ENCODE measurements at places on chromosomes 1 and 21.

- DNase-seq, result no peak
These were observed 7.1 kb upstream of the PTTG1IP start for GRCh38 chr21:44880405-44881197.

- peak; percentile 58 for DNase-seq
These were observed 23.9 kb downstream of the DNAJC8 start for GRCh38 chr1:28208818-28209441.

GRCh38 chr1:33228935-33229487 lies 27.3 kb upstream of the ZNF362 start:
- peak; percentile 59 for DNase-seq

- no peak for DNase-seq
These were observed 48.9 kb upstream of the CAPZB start for GRCh38 chr1:19534281-19534680.

- peak; percentile 20 for DNase-seq
These were observed 118.5 kb upstream of the NGF start for GRCh38 chr1:115456441-115456961.

GRCh38 chr1:110384581-110385321 lies 6.1 kb downstream of the SLC16A4 start:
- no peak for DNase-seq

GRCh38 chr1:212853658-212854057 lies 4.4 kb upstream of the FLVCR1 start:
- no peak for DNase-seq

DNA sequence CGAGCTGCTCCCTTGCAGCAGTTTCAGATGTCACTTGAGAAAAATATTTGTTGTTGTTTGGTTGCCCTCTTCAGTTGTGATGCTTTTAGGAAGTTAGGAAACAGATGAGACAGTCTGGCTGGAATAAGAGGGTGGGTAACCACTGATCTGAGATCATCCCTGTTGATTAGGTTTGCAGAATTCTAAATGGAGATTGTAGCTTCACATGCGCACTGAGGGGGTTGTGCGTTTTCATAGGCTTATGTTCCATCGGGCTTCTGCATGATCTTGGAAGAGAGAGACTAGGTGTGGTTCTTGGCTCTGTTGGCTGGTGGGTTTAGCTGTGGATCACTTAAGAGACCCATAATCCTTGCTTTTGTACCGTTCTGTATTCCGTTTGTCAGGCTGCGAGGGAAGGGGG lies 108.1 kb downstream of the CAMTA1 start:
- no peak for DNase-seq

- DNase-seq, result no peak
These were observed 708 bp upstream of the RBBP5 start for GRCh38 chr1:205122489-205122882.

GRCh38 chr1:84698151-84699110 lies 8.2 kb upstream of the SSX2IP start:
- DNase-seq, result peak; percentile 80

DNA sequence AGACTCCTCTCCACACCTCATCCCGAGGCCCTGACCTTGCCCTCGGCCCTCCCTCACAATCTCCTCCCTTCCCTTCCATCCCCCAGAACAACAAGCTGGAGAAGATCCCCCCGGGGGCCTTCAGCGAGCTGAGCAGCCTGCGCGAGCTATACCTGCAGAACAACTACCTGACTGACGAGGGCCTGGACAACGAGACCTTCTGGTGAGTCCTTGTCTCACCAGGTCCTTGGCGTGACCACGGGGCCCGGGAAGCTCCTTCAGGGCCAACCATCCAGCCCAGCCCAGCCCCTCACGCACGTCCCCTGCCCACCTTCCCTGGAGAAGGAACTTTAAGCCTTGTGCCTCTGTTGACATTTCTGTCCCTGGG lies 15.6 kb downstream of the PODN start:
- no peak for DNase-seq

GRCh38 chr21:45537111-45537745 lies 5.0 kb downstream of the SLC19A1 start:
- no peak for DNase-seq

- DNase-seq, result no peak
These were observed 9.7 kb upstream of the AADACL4 start for GRCh38 chr1:12634156-12634555.

- no peak for DNase-seq
These were observed 169.3 kb upstream of the ZP4 start for GRCh38 chr1:238060061-238060460.

DNA sequence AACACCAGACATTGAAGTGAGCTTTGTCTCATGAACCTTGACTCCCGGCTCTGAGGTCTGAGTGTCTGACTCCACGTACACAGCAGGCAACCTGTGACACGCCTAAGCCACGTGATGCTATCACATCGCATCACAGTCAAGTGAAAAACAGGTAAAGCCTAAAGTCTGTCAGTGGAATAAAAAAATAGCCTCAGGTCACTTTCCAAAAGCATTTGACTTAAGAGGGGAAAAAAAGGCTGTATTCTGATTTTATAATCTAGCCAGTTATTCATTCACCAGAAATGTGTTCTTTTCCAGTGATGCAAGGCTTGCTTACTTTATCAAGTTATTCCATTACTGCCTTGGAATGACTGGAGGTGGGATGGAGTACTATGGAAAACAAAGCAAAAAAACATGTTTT lies 163.2 kb upstream of the HMCN1 start:
- no peak for DNase-seq

DNA sequence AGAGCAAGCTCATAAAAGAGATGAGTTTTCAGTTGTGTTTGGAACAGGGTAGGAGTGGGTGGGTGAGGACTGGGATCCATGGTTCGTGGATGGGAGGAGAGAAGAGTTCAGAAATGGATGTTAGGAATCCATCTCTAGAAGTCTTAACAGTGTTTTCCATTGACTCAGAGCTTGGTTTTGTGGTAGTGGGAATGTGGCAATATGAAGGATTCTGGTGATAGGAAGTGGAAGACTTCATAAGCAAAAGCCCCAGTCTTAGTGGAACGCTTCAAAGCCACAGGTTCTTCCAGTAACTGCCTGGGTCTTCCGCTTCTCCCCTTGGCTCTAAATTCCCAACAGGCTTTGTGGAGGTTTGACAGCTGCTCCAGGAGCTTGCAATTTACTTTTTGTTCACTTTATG lies 167.9 kb downstream of the KCNJ6 start:
- no peak for DNase-seq

GRCh38 chr1:91876040-91876470 lies 9.9 kb downstream of the TGFBR3 start:
- no peak for DNase-seq

- no peak for DNase-seq
These were observed 63.0 kb downstream of the RHBG start for GRCh38 chr1:156431769-156432668.

DNA sequence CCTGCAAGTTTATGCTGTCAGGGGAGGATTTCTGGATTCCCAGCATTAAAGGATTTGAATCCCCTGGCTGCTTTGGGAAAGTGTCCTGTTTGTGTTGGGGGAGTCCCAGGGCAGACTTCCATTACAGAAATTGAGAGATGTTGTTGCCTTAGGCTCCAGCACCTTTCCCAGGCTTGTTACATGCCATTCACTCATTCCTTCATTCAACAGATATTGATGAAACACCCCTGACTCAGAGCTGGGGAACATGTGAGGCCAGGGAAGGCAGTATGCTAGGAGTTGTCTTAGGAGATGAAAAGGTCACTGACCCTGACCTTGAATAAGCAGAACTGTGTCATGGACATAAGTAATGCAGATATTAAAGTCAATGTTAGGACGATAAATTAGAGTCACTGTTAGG lies 161.7 kb downstream of the NTMT2 start:
- no peak for DNase-seq

DNA sequence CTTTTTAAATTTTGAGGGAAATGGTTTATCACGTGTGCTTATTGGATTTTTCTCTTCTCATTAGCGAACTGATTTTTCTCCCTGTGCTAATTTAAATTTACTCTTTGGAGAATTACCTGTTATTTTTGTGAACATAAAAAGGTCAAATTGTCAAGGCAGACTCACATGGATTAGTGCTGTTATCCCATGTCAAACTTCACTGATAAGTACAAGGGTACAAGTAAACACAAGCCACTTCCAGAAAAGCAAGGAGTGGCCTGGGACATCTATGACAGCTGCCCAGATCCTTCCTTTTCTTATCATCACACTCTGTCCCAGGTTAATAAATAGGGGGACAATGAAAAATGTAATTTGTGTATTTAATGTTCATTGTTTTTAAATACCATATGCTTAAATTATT lies 901.2 kb downstream of the LTN1 start:
- DNase-seq, result no peak

DNA sequence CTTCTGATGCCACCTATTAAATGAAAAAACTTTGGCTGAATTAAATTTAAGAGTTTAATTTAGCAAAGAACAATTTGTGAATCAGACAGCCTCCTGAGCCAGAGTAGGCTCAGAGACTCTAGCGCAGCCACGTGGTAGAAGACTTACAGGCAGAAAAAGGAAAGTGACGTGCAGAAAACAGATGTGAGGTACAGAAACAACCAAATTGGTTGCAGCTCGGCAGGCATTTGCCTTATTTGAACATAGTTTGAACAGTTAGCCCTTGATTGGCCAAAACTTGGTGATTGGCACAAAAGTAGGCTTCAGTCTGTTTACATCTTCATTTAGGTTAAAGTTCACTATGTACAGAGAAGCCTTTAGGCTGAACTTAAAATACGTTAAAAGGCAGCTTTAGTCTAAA lies 22.9 kb downstream of the TCP10L start:
- DNase-seq, result no peak

DNA sequence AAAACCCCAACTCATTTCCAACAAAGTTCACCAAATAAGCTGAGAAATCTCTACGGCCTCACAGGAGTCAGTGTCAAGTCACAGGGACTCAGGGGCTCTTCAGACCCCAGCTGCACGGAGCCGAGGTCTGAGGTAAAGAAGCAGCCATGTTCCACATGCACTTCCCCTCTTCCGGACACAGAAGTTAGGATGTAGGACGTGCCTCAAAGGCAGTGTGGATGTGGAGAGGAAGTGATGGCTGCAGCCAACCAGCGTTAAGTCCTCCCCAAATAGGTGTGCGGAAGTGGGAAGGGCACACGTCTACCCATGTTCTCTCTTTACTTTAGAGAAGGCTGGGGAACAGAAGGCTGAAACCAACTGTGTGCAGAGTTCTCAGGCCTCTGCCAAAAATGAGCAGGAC lies 14.6 kb upstream of the NCF2 start:
- no peak for DNase-seq

DNA sequence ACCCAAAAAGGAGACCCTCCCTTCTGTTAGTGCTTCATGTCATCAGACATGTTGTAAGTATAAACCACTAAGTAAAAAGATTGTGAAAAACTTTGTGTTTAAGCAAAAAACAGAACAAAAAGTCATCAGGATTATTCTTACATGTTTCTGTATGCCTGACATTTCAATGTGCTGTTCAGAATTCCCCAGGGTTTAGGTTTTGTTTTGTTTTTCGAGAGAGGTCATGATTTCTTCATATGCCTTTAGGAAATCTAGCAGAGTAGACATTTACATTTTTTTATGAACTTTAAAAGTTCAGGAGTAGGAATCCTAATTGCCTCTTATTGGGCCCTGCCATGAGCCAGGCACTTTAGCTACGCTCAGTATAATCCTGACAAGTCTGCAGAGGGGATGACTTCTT lies 85.3 kb downstream of the VPS13D start:
- no peak for DNase-seq

- DNase-seq, result no peak
These were observed 84.9 kb downstream of the VPS26C start for GRCh38 chr21:37182222-37182621.

DNA sequence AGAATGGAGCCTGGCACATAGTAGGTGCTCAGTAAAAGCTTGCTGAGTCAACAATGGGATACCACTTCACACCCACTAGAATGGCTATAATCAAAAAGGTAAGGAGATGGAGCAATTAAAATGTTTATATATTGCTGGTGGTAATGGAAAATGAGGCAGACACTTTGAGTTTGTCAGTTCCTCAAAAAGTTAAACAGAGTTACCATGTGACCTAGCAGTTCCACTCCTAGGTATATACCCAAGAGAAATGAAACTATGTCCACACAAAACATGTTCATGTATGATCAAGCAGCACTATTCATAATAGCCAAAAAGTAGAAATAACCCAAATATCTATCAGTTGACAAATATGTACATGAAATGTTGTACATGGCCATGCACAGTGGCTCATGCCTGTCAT lies 74.8 kb upstream of the ECE1 start:
- no peak for DNase-seq

DNA sequence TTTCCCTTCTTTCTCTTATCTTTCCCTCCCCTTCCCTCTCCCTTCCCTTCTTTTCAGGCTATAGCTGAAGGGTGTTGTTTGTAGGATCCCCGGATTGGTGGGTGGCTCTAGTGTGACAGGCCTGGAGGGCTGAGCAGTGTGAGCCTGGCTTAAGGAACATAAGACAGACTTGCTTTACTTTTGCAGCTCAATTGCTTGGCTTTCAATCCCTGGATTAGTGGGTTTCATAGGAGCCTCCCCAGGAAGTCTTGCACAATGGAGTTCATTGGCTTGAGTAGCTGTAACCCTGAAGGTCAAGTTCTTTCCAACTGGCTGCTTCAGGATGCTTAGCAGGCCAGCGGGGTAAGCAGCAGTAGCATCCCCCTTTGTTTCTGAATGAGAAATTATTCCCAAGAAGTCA lies 126.7 kb downstream of the CAMTA1 start:
- no peak for DNase-seq

DNA sequence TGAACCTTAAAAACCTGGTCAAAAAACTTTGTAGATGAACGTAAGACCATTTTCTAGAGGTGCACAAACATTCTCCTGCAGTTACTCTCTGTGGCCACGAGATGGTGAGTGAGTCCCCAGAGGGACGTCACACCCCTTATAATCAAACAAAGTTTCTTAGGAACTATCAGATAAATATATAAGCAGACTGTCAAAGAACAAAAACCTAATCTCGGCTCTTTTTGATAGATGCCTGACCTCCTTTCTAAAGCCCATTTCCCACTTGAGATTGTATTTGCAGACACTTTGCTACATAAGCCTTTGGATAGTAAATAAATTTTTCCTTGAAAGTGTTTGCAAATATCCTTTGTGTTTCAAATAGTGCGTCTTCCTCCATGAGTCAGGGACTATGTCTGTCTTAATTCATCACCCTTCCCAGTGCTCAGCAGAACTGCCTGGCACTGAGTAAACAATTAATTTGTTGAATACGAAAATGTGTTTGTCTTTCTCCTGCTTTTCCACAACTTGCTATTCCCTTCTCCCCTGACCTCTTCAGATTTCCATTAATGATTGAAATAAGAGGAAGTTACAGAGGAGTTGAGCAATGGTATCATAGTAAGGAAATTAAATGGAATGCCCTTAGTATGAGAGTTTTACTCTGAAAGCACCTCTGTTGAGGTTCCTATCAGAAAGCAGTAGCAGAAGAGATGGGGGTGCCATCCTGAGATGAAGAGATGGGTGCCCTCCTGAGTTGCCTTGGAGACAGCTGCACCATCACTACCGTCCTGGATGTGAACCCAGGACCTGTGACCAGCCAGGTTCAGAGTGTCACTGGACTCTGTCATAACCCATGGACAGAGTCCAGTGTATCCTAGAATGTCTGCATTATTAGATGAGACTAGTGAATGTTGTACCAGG lies 57.8 kb upstream of the RAVER2 start:
- peak; percentile 65 for DNase-seq

DNA sequence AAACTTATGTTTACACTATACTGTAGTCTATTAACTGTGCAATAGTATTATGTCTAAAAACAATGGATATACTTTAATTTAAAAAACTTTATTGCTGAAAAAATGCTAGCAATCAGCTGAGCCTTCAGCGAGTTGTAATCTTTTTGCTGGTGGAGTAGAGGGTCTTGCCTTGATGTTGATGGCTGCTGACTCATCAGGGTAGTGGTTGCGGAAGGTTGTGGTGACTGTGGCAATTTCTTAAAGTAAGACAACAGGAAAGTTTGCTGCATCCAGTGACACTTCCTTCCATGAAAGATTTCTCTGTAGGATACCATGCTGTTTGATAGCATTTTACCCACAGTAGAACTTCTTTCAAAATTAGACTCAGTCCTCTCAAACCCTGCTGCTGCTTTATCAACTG lies 234.7 kb upstream of the CSF3R start:
- no peak for DNase-seq

Measured in RWPE1 (cell line).